Stimulated activated CD4-positive, alpha-beta T cell treated with anti-CD3 and anti-CD28 coated beads, Interleukin-4, amount 100 ng/mL, for 1 hour (primary cell): ENCODE measurements at places on chromosomes 7 and 10.

- DNase-seq = no peak
Observed at GRCh38 chr7:151198945-151199848, 11.1 kb downstream of the H2BK1 start.

GRCh38 chr10:14397066-14397465, 66.3 kb upstream of the FRMD4A start:
- no peak for DNase-seq

DNA sequence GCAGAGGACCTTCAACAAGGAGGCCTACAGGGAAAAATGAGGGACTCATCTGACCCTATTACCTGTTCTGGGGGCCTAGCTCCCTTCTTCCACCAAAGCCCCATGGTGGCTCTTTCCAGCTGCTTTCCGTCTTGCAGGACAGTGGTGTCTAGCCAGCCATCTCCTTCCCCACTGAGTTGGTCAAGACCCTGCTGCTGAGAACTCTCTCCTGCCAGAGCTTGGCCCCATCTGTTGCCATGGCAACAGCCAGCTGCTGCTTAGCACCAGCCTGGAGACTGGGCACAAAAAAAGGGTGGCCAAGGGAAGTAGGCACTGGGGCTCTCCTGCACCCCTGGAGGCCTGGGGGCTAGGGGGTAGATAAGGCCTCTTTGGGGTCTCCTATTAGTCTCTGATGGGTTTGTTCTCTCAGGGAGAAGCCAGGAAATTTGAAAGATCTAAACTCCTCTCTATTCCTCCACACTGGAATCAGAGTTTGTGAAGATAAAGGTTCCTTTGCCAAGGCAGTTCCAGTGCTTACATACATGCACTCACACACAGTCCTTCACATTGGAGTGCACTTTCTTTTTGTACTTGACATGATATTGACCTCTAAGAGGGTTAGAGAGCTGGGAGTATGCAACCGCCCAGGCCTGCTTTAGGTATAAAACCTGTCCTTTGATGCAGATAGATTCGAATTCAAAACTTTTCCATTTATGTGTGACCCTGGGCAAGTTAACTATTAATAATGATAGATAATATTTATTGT, 15.8 kb downstream of the TSPAN33 start:
- no peak for DNase-seq

GRCh38 chr10:119680650-119681081, 29.5 kb downstream of the BAG3 start:
- DNase-seq = no peak

DNA sequence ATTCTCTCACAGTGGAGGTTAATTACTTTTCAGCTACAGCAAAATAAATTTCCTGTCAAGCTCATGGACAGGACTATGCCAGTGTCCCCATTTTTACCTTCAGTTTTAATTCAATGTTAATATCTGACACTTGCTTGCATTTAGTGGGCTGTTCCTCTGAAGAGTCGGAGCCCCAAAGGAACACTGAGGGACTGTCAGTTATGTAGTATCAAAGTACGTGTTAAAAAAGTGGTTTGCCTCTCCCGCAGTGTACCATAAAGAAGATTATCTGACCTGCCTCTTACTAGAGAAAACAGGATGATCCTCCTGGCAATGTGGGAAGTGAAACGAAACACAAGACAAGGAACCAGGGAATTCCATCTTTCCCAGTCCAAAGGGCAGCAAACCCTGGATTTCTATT, 1010.9 kb upstream of the PHF14 start:
- no peak for DNase-seq

DNA sequence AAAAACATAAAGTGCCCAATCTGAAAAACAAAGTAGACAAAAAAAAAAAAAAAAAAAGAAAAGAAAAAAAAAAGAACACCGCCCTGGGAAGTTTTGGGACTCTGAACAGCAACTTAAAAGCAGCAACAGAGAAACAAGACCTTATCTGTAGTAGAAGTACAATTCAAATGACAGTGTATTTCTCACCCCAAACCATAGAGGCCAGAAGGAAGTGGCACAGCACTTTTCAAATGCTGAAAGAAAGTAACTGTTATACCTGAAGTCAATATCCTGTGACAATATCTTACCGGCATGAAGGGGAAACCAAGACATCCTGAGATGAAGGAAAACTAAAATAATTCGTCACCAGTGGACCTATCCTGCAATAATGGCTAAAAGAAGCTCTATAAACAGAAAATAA, 112.1 kb downstream of the DNAJC1 start:
- DNase-seq = no peak

- DNase-seq = no peak
Observed at GRCh38 chr7:2146676-2147472, 85.9 kb downstream of the MAD1L1 start.

DNA sequence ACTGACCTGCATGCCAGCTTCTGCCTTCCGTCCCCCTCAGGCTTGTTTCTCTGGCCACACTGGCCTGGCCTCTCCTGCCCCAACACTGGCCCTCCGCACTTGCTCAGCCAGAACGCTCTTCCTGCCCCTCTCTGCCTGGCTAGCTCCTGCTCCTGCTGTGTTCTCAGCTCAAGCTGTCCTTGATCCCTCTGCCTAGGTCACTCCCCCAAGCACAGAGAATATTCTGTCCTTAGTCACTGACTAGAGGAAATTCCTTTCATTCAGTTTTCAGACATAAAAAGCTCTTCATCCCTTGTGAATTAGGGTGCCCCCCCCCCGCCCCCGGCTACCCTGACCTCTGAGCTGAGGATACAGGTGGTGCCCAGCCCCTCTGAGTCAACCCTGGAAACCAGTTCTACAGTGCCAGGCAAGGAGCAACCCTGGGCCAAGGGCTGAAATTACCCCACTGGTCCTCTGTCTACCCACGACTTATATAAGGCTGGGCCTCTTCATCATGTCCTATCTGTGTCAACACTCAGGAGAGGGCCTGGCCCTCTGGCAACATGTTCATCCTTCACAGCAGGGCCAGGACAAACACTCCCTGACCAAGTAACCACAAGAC, 6.6 kb upstream of the SGPL1 start:
- no peak for DNase-seq

GRCh38 chr10:76251841-76252671, 820.6 kb downstream of the LRMDA start:
- no peak for DNase-seq

GRCh38 chr7:25628446-25628845, 400.2 kb upstream of the NPVF start:
- no peak for DNase-seq

DNA sequence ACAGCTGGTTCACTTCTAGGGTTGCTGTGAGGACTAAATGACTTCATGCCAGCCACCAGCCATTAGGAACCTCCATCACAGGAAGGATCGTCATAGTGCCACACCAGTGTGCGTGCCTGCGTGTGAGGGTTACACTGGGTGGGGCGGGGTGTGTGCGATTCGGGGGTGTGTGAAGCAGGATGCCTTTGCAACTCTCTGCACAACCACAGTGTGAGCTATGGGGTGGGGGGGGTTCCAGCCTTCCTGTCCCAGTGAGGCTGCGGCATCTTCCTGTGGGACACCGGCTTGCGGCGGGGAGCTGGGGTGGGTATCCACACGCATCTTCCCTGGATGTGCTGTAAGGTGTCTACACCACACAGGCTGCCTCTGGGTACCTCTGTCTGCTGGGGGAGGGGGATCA, 6.9 kb upstream of the ELFN1 start:
- no peak for DNase-seq

- DNase-seq = no peak
Observed at GRCh38 chr10:128431083-128431482, 304.9 kb upstream of the MKI67 start.

- DNase-seq = no peak
Observed at GRCh38 chr10:59350558-59350957, 11.8 kb downstream of the FAM13C start.

GRCh38 chr10:73894245-73894971, 16.5 kb upstream of the PLAU start:
- DNase-seq = no peak

DNA sequence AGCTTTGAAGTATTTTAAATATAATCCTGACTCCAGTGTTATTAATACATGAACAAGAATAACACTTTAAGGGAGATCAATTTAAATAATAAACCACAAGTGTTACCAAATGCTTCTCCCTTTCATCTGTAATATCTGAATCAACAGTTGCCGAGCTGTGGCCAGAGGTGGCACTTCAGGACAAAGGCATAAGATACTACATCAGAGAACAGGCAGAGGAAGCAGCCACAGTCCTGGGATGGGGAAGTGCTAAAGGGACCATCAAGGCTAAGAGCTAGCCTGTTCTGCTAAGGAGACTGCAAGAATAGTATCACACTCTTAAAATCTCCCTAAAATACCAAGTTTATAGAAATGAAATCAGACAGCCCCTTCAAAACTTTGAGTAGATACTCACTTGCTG, 378.2 kb upstream of the PRKCQ start:
- no peak for DNase-seq

DNA sequence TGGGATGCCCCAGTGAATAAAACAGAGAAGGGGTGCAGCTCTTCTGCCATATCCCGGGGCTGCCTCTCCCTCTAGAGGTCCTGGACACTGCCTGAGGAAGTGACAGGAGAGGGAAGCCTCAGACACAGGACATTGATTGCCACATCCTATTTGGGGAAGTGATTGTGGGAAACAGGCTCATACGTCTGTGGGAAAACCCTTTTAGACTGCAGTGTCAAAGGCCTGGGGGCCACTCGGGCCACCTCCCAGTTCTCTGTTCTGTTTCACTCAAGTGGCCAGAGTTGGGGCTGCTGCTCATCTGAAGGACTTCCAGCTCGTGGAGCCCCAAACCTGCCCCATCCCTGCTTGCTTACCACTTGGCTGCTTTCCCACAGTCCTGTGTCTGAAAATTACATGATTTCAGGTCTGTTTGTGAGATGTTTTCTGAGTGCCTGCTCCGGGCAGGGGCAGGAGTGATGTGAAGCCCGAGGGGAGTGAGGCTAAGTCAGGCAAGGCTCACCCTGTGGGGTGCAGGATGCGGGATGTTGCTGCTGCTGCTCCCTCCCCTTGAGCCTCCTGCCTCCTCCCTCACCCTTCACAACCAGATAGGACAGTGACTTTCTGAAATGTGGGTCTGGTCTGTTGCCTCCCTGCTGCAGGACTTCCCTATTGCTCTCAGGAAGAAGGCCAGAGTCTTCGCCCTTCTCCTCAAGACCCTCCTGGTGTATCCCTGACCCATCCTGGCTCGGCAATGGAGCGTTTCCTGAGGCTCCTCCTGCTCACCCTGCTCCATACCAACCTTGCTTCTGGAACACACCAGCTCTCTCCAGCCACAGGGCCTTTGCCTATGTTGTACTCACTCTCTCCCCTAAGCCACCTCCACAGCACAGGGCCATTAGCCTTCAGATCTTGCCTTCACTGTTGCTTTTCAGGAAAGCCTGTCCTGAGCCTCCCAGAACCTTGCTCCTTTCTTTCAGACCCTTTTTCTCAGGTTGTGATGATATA, 58.4 kb downstream of the NEURL1 start:
- DNase-seq = no peak

DNA sequence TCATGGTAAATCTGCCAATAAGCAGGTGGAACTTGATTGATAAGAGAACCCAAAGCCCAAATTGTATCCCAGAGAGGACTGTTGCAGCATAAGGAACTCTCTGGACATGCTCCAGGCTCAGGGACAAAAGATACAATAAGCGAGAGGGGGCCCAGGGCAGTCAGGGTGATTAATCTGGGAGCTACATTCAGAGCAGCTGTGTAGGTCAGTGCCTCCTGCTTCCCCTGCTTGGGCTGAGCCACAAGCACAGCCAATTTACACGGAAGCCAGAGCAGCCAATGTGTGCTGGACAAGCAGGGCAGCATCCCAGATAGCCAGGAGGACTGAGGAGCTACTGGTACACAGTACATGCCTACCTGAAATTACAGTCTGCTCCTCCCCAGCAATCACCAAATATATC, 24.2 kb downstream of the MYPN start:
- DNase-seq = no peak

- no peak for DNase-seq
Observed at GRCh38 chr7:1119201-1119600, 31.3 kb downstream of the GPER1 start.

GRCh38 chr10:13695588-13695987, 108.8 kb downstream of the PRPF18 start:
- no peak for DNase-seq

DNA sequence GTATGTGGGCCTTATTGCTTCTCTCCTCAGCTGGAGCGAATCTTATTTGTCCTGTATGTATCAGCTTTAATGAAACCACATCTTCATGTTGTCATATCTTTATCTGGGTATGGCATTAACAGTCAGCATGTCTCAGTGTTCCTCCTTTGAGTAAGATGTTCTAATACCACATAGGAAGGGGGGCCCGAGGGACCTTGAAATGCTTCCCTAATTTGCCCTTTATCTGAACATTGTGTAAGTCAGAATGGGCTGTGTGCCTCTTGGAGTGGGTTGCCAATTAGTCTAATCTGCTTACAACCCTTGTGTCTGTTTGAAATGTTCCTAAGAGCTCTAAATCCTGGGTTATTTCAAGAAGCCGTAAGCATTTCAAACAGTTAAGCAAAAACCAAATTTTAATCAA, 623.8 kb downstream of the SUGCT start:
- DNase-seq = no peak

- DNase-seq = no peak
Observed at GRCh38 chr7:121298831-121299239, 30.0 kb upstream of the WNT16 start.

- DNase-seq = no peak
Observed at GRCh38 chr7:143199040-143199439, 15.8 kb downstream of the TAS2R39 start.

DNA sequence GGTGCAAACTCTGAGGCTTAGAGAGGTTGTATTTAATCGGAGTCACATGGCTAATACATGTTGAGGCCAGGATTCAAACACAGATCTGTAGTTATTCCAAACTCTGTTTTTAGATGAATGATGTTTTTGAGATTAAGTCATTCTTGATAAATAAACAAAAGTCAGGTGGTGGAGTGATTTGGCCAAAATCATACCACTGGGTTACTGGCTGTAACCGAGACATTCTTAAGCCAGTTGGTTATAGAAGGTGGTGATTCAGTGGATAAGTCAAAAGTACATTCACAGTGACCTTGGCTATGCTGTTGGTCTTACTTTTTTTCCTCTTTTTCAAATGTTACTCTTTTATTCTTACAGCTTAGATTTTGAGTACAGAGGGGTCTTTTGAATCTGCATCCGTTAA, 361.4 kb downstream of the KIF20B start:
- no peak for DNase-seq
